ENCODE measurements at places on chromosomes 12 and 14.

- DNase-seq: no peak
Measured at GRCh38 chr12:15875863-15876262, 6.3 kb upstream of the STRAP start.

- no peak for DNase-seq
Measured at GRCh38 chr14:87847216-87847755, 145.7 kb downstream of the GALC start.

GRCh38 chr12:54666008-54666407, 17.8 kb upstream of the DCD start:
- DNase-seq: no peak

- no peak for DNase-seq
Measured at GRCh38 chr12:1234073-1234472, 243.1 kb downstream of the ERC1 start.

DNA sequence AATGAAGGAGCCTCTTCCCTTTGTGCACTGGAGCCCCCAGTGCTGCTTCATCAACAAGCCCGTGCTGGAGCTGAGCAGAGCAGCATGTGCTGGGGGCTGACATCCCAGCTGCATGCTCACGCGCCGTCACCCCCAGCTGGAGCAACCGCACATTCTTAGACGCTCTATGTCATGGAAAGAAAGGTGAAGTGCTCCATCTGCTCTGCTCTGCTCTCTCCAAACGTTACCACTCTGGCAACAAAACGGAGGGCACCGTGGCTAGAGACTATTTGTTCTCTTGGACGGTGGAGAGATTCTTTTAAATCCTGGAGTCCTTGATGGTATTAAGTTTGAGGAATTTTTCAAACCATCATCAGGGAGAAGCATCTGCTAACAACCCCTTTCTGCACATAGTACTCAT, 208.4 kb downstream of the C12orf75 start:
- DNase-seq: peak; percentile 73

GRCh38 chr12:67161322-67161918, 107.7 kb upstream of the CAND1 start:
- no peak for DNase-seq

GRCh38 chr12:80321653-80322052, 122.4 kb upstream of the PTPRQ start:
- peak; percentile 1 for DNase-seq

DNA sequence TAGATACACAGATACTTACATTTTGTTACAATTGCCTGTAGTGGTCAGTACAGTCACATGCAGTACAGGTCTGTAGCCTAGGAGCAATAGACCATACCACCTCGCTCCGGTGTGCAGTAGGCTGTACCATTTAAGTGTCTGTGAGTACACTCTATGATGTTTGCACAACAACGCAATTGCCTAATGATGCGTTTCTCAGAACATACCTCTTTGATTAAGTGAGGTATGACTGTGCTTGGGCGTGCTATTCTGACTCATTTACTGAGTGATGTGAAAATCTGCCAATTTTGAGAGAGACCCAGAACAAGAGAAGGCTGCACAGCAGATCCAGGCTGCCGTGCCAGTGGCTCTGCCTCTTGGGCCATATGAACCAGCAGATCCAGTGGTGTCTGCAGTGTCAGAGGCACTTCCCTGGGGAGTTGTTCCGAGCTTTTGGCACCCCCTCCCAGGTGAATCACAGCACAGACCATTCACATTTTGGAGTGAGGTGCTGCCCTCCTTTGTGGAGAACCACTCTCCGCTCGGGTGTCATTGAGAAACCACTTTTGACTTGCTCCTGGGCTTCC, 20.4 kb downstream of the DLK1 start:
- peak; percentile 86 for DNase-seq

DNA sequence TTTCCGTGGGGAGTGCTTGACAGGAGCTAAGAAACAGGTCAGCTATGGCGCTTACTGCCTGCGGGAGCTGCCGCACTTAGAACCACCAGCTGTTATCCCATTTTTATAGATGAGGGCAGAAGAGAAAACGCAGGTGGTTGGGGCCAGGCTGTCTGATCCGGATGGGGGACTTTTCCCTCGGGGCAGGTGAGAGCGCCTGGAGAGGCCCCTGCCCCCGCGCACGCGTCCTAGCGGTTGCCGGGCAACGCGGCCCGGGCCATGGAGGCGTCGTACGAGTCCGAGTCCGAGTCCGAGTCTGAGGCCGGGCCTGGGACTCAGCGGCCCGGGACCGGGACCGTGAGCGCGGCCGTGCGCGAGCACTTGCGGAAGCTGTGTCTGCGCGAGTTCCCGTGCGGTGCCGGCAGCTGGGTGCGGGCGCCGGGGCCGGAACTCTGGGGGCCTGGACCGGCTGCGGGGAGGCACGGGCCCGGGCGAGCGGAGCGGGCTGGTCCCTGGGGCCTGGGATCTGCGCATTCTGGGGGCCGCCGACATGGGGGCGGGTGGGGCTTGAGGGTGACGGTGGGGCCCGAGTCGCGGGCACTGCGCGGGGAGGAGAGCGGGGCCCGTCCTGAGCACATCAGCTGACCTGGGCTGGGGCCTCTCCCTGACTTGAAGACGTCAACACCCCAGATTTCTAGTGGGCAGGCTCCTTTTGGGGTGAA, at the start of gene LRRC43:
Gene LRRC43 (plus strand): TSS at position 237 of the 701 bp plus-strand sequence. CDS start 22 bp downstream, at position 259.
- no peak for DNase-seq

GRCh38 chr14:38329246-38329645, 73.4 kb upstream of the CLEC14A start:
- DNase-seq: no peak

GRCh38 chr12:20426191-20426590, 57.9 kb downstream of the PDE3A start:
- no peak for DNase-seq

GRCh38 chr14:61466905-61467280, 145.5 kb downstream of the PRKCH start:
- DNase-seq: no peak

GRCh38 chr12:75784591-75784990, 247.0 kb downstream of the PHLDA1 start:
- DNase-seq: no peak

DNA sequence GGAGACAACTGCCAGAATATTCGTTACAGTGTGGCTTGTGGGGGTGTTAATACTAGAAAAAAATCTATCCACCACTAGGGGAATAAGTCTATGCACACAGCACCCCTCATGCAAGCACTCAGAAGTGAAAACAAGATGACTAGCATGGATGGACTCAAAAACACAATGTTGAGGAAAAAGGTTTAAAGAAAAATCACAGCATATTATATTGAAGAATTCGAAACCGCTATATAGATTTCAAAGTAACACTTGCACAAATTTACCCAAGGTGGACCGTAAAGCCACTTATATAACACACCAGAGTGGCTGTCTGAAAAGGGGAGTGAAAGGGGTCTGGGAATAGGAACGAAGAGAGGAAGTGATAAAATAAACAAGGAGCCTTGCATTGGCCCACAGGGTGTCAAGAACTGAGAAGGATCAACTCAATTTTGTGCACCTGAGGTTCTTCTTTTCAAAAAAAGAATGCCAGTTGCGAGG, 544 bp downstream of the ABCD4 start:
- no peak for DNase-seq

DNA sequence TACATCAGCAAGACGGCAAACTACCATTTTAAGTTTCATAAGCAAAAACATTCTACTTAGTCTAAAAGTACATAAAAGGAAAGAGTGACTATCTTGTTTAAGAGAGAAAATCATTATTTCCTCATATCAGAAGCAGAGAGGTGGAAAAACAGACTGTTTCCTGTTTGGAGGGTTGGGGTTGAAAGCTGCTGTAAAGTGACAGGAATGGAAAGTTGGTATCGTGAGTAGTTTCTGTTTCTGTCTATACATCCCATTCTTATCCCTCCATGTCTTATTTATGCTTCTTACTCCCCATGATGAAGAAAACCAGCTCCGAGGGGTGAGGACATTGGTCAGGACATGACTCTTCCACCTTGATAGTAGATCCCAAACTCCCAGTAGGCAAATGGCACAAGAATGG, 216.5 kb downstream of the EGLN3 start:
- DNase-seq: no peak

GRCh38 chr12:101670007-101670671, 27.3 kb upstream of the CHPT1 start:
- peak; percentile 23 for DNase-seq

DNA sequence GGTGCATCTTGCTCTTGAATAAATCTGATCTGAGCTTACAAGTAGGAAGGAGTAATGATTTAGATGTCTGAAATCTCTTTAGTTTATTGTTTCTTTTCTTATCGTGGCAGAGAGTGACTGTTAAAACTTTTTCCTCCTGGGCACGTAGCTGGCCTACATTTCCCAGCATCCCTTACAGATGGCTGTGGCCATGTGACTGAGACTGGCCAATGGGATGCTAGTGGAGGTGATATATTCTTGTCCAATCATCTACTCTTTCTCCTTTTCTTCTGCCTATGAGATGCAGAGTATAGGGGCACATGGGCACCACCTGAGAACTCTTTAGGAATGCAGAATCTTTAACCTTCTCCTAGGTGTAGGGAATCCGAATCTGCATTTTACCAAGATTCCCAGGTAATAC, 237.3 kb downstream of the RGS6 start:
- DNase-seq: no peak

- no peak for DNase-seq
Measured at GRCh38 chr14:103191844-103192243, 68.6 kb downstream of the TNFAIP2 start.

DNA sequence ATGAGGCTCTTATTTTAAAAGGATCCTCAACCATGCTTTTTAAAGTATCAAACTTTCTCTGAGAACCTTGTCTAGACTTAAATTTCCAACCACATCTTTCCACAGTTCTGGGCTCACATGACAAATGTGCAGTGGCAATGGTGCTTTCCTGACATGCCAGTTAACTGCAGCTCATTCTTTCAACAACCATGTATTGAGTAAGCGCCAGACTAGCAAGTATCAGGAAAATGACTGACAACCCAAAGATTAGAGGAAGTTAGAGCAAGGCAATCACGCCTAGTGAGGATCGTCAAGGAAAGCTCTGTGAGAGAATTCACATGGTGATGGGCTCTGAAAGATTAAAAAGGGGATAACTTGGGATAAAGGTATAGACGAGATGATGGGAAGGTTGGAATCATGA, 35.8 kb downstream of the FLVCR2 start:
- no peak for DNase-seq

DNA sequence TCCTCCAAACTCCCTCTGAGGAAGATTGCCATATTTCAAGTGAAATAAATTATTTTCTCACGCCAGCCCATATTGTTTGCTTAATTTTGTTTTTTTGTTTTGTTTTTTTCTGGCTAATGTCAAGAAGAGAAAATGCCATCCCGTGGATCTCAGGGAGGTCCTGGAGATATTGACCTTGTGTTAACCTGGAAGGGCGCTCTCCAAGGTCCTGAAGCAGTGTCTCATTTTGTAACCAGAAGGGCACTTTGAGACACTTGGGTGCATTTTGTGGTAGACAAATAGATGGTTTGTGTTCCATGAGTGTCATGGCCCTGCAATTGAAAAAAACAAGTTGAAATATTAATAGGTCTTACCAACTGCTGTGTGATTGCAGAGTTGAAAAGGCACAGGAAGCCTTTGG, 268.9 kb downstream of the SUDS3 start:
- no peak for DNase-seq

- no peak for DNase-seq
Measured at GRCh38 chr14:94946244-94946643, 176.3 kb upstream of the GSC start.

DNA sequence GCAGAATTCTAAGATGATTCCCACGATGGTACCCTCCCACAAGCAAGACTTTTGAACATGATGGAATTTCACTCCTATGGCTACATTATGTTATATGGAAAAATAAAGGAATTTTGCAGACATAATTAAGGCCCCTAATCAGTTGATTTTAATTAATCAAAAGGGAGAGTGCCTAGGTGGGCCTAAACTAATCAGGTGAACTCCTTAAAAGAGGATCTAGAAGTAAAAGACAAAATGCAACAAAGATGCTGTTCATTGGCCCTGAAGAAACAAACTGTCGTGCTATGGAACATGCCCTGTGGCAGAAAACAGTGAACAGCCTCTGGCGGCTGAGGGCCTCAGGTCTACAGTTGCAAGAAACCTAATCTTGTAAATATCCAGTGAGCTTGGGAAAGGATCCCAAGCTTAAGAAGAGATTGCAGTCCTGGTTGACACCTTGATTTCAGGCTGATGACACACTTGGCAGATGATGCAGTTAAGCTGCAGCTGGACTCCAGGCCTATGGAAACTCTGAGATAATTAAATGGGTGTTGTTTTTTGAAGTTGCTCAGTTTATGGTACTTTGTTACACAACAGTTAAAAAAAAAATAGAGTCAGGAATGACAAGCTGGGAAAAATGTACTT, 13.8 kb downstream of the TMCC3 start:
- DNase-seq: no peak

DNA sequence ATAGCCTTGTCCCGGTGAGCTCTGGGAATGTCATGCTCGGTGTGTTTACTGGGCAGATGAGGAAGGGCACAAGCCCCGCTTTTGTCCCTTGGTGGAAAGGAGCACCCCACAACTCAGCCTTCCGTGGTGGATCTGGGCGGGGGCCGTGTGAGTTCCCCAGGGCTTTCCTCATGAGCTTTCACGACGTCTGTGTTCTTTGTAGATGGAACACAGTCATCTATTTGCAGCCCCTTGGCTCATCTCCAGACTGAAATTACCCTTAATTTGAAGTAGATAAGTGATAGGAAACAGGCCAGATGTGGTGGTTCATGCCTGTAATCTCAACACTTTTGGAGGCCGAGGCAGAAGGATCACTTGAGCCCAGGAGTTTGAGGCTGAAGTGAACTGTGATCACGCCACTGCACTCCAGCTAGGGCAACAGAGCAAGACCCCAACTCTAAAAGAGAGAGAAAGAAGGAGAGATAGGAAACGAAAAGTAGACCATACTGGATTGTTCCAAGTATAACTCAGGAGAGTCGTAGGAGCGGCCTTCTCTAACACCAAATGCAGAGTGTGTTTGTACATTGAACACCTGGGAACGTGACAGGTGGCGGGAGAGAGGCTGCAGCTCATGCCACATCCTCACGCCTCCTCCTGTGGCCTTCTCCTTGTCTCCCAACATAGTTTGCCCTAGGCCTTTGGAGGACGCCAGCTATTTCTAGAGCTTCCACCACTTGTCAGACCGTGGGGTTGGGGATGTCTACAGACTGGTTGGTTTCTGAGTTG, 8.8 kb downstream of the P2RX4 start:
- no peak for DNase-seq

- DNase-seq: no peak
Measured at GRCh38 chr12:126558219-126558618, 1493.0 kb downstream of the AACS start.

DNA sequence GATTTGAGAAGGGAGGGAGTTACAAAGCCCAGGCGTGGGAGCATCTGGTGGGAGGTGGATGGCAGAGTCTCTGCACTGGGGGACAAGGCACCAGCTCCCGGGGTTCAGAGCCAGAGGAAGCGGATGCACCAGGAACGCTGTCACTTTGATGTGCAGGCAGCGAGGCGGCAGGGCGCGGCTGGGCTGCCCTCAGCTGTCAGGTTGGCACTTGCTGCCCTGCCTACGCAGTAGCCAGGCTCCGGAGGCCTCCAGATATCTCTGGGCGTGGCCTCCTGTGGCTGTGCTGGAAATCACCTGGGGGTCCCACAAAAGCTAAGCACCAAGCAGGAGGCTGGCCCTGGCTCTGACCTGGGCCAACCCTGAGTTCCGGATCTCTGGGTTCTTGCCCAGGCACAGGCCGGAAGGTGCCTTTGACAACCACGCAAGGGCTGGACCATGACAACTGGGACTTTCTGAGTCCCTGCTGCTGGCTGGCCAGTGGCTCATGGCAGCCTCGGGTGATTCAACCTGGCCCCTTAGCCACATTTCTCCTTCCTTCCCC, 62.1 kb upstream of the MAP1LC3B2 start:
- DNase-seq: no peak
